ENCODE measurements at places on chromosomes 3 and 15. TPM values are rescaled to one million over a fixed set of nuclear protein-coding genes. Genes with fewer than 3 reads are reported as not detected.
A peak's percentile ranks its signal among the peaks of the same experiment; 100 is the strongest.

GRCh38 chr3:115164374-115165221, 17.5 kb upstream of the ZBTB20 start:
- no peak overlapping the region for H3K27ac ChIP-seq
- H3K4me1 ChIP-seq, result no peaks in the 10 kb centered on the region
- no peak overlapping the region for H3K4me3 ChIP-seq
- H3K36me3 ChIP-seq, result no peaks in the 10 kb centered on the region
- no peak for DNase-seq
- no peaks in the 10 kb centered on the region for H3K27me3 ChIP-seq

- no peaks in the 10 kb centered on the region for H3K36me3 ChIP-seq
- no peak overlapping the region for H3K27ac ChIP-seq
- no peak for DNase-seq
- H3K4me3 ChIP-seq, result no peak overlapping the region
- H3K4me1 ChIP-seq, result no peaks in the 10 kb centered on the region
Observed at GRCh38 chr3:18717598-18717997, 292.5 kb upstream of the SATB1 start.

- DNase-seq, result no peak
- H3K4me1 ChIP-seq, result peaks cover 30% of the 10 kb centered on the region
- no peak overlapping the region for H3K27ac ChIP-seq
- H3K27me3 ChIP-seq, result peaks cover 3% of the 10 kb centered on the region
- no peaks in the 10 kb centered on the region for H3K36me3 ChIP-seq
- H3K4me3 ChIP-seq, result no peak overlapping the region
Observed at GRCh38 chr3:4995500-4996053, 16.3 kb downstream of the BHLHE40 start.

DNA sequence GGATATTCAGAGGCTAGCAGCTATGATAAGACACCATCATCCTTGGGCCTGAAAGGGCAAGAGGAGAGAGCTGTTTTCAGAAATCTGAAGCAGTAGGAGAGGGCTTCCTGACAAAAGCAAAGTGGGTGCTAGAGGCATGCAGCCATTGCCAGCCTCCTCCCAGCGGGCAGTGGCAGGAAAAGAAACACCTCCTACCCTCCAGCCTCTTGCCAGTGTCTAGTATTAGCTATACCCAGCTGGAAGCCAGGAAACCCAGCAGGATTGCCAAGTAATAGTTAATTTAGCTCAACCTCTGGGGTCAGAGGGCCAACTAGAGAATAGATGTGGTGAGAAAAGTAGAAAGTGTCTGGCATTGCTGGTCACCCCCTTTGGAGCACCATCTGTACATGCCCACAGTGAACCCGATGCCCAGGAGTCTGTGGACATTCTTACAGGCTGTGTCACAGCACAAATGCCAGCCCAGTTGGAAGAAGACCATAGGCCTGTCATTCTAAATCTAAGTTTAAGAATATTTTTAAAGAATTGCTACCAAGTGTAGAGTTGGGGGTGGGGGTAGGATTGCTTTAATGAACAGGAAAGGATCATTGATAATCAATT, 85.3 kb downstream of the HCN4 start:
- H3K27ac ChIP-seq, result no peak overlapping the region
- H3K4me3 ChIP-seq, result no peak overlapping the region
- H3K27me3 ChIP-seq, result no peaks in the 10 kb centered on the region
- 0 out of 3 replicates have a peak, but pooled peaks cover 6% of the 10 kb centered on the region for H3K36me3 ChIP-seq

TEX55 gene
- total RNA-seq, result not detected

GRCh38 chr3:123397050-123397590, 51.8 kb downstream of the ADCY5 start:
- DNase-seq, result no peak
- no peaks in the 10 kb centered on the region for H3K4me1 ChIP-seq
- no peak overlapping the region for H3K27ac ChIP-seq
- no peaks in the 10 kb centered on the region for H3K36me3 ChIP-seq

DNA sequence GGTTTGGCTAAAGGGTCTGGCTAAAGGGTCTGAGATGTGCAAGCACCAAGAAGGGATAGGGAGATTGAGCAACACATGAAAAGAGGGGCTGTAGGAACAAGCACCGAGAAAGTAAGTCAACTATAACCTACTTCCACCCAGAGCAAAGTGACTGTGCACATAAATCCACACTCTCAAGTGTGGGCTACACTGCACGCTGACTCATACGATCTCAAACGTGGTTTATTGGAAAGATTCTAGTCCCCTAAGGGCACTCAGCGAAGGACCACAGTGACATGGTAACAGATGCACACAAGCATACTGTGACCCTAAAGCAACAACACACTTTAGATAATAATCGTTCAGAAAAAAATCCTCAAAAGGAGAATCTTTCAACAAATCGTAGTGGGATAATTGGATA, 48.0 kb downstream of the EHHADH start:
- DNase-seq, result no peak
- H3K4me1 ChIP-seq, result peaks cover 13% of the 10 kb centered on the region
- H3K27ac ChIP-seq, result no peak overlapping the region
- H3K4me3 ChIP-seq, result no peak overlapping the region
- peaks cover 30% of the 10 kb centered on the region for H3K36me3 ChIP-seq

GRCh38 chr3:113505867-113506266, 9.1 kb downstream of the SPICE1 start:
- no peak overlapping the region for H3K4me3 ChIP-seq
- peaks cover 13% of the 10 kb centered on the region for H3K4me1 ChIP-seq
- peaks cover 8% of the 10 kb centered on the region for H3K36me3 ChIP-seq
- peak; percentile 10 for DNase-seq
- no peak overlapping the region for H3K27ac ChIP-seq

GRCh38 chr15:40787344-40787841, 17.6 kb downstream of the C15orf62 start:
- H3K36me3 ChIP-seq, result no peaks in the 10 kb centered on the region
- H3K4me3 ChIP-seq, result no peak overlapping the region
- peaks cover 38% of the 10 kb centered on the region for H3K4me1 ChIP-seq
- no peak overlapping the region for H3K27ac ChIP-seq

DNA sequence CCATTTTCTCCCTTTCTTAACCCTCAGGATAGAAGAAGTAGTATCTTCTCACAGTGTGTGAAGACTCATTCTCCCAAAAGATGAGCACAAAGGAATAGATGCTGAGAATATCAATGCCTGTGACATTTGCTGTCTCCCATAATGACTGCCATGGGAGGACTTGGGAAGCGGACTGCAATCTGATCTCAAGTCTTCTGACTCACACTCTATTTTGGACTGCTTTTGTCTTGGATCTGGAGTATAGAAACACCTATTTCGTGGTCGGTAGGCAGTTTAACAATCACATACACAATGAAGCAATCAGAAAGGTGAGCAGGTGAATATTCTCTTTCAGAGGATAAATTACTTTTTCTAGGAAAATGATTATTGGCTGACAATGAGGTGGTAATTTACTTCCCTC, 852.0 kb downstream of the FHIT start:
- H3K27ac ChIP-seq, result no peak overlapping the region
- H3K27me3 ChIP-seq, result no peaks in the 10 kb centered on the region
- no peaks in the 10 kb centered on the region for H3K36me3 ChIP-seq
- H3K4me1 ChIP-seq, result no peaks in the 10 kb centered on the region
- no peak overlapping the region for H3K4me3 ChIP-seq
